ENCODE measurements at places on chromosomes 4 and X.

DNA sequence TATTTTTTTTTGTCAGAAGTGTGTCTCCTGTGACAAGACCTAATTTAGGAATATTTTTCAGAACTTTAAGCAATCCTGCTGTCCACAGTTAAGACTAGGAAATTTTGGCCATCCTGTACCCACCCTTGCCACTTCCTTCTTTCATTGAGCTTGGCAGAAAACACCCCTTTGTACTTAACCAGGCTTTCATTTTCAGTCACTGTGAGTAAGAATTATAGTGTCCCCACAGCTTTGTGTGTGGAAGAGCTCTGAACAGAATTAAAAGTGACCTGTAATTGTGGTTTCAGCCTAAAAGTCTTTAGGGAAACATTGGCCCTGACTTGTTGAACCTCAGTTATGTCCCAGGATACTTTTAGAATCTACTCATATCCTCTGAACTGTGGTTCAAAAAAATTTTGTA, 153.7 kb upstream of the BMP3 start:
- DNase-seq = no peak

DNA sequence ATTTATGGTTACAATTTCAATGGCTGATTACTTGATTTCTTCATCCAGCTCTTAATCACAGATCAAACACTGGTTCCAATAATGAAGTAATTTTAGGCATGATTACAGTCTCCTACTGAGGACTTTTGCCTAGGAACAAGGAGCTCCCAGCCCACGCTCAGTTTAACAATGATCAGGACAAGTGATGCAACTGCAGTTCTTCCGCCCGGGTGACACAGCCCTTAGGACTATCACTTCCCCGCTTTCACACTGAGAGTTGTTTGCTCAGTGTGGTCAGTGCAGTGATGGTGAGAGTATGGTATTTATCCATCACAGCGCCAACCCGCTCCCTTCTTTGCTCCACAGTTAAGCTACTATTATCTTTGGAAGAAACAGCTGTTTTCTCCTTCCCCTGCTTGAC, 203.2 kb upstream of the MBNL3 start:
- no peak for DNase-seq

GRCh38 chr4:132227151-132227856, 921.8 kb upstream of the PCDH10 start:
- DNase-seq = no peak

- DNase-seq = no peak
Measured at GRCh38 chr4:149835280-149835679, 19.6 kb upstream of the IQCM start.

GRCh38 chr4:82099928-82100579, 273.7 kb downstream of the HNRNPD start:
- no peak for DNase-seq

DNA sequence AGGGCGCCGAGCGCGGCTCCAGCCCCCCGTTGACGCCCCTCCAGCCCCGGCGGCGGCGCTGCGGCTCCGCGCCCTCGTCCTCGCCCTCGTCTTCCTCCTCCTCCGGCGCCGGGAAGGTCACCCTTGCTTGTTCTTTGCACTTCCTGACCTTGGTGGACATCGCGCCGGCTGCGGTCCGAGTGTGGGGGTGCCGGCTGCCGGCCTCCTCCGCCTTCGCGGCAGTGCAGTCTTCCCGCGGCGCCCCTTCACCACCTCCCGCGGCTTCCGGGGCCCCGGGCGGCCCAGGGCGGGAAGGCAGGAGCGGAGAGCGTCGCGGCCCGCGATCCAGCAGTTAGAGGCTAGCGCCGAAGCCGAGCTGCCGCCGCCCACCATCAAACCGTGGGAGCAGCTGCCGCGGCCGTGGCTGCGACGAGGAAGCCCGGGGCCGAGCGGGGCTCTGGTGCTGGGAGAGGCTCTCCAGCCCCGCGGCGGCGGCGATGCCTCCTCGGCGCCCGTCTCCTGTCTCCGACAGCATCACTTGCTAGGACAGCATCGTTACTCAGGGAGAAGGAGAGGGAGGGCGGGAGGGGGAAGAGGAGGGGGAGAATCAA, at the start of gene TRPC3:
TSS of gene TRPC3 (minus strand) at position 540 of the 590 bp plus-strand sequence. CDS start at position 160, 380 bp downstream.
- DNase-seq = peak; percentile 65

Data from mesothelial cell of epicardium (in vitro differentiated cells).